ENCODE measurements at places on chromosomes 16 and 17. TPM values are rescaled to one million over a fixed set of nuclear protein-coding genes. Genes with fewer than 3 reads are reported as not detected.

DNA sequence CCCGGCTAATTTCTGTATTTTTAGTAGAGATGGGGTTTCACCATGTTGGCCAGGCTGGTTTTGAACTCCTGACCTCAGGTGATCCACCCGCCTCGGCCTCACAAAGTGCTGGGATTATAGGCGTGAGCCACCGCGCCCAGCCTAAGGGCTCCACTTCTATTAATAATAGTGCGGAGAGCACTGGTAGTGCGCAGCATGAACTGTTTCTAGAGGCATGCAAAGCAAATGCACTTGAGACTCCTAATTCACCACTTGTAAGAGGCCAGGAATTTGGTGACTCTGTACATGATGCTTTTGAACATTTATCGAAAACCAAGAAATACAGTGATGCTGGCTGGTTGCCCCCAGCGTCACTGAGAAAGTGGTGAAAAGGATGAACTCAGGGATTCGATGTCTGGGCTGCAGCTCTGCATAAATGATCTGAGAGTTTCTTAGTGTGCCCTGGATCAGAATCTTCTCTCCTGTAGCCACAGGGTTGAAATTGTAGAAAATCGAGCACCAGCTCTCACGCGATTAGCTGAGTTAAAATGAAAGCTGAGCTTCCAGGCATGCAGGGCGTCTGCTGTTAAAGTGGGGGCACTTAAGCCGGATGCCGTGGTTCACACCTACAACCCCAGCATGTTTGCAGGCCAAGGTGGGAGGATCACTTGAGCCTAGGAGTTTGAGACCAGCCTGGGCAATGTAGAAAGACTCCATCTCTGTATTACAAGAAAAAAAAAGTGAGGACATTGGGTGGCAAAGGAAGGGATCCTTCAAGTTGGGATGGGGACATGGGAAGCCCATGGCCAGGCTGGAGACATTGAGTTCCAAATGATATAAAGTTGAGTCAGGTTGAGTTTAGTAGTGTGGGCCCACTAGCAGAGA is 4.8 kb downstream of the RNF213 start:
- no peak for DNase-seq

RSPRY1 gene
- 20.7 TPM for total RNA-seq

- peak; percentile 67 for DNase-seq
Observed at GRCh38 chr17:44345454-44346026, 438 bp downstream of the GRN start.

DNA sequence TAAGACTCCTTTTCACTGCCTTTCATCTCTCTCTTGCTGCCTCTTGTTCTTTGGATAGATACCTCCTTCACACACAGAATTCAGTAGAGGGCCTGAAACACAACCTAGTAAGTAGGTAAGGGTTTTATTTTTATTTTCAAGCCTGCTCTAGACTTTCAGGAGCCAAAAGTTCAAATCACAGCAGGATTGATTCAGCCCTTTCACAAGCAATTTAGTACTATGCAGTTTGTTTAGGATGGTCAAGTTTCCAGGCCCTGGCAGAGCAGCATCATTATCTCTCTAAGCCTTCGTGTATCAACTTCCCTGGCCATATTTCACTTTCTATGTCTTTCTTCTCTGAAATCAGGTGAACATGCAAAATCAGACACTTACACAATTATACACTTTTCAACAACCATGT is 148.8 kb upstream of the CORO6 start:
- no peak for DNase-seq

C17orf113 gene
- total RNA-seq = 3.7 TPM

RDM1 gene
- 11.3 TPM for total RNA-seq

EMC8 gene
- total RNA-seq = 98.2 TPM

GRCh38 chr16:47162670-47163420 is 19.1 kb upstream of the NETO2 start:
- no peak for DNase-seq

- DNase-seq = no peak
Observed at GRCh38 chr17:10059684-10060211, 138.7 kb downstream of the GAS7 start.

WFIKKN1 gene
- 0.74 TPM for total RNA-seq

PTX4 gene
- total RNA-seq = not detected

DNA sequence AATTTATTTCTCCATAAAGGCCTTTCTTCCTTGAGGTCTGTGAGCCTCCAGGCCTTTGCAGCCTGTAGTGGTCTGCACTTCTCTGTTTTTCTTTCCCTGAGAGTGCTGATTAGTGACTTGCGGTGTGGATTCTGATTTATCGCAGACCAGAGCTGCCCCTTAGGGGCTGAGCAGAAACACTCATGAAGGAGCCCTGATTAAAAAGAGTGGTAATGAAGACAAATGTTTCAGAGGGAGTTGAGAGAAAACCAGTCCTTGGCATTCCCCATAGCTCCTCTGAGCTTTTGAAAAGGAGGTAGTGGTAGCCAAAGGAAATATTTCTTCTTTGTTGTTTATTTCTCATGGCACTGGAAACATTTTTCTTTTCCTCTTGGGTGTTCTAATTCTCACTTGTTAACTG is 268.1 kb upstream of the TBX2 start:
- DNase-seq = no peak

DNA sequence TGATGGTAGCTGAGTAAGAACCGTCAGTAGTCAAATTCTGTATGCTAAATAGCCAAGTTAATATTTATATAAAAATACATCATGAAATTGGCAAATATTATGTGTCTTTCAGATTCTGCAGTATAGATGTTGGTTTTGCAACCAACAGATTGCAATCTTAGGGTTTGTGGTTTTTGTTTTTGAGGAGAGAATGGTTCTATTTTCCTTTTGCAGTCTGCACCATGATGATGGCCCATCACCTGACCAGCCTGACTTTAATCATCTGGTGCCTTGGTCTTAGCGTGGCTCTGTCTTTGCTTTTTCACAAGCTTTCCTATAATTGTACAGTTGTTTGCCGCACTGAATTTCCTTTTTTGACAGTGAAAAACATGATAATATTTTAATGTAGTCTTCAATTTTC is 50.7 kb downstream of the NUP93 start:
- no peak for DNase-seq

- no peak for DNase-seq
Observed at GRCh38 chr17:41060052-41060604, at the start of gene KRTAP2-3. Gene KRTAP2-3, minus strand, starts transcription at chr17:41060114. Its CDS starts 64 bp downstream, at chr17:41060050.

DNA sequence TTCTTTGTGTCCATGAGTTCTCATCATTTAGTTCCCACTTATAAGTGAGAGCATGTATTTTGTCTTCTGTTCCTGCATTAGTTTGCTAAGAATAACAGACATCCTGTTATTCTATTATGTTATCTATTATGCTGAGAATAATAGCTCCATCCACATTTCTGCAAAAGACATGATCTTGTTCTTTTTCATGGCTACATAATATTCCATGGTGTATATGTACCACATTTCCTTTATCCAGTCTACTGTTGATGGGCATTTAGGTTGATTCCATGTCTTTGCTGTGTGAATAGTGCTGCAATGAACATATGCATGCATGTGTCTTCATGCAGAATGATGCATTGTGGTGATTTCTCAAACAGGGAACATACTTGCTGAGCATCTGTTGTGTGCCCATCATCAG is 21.4 kb downstream of the PIK3R5 start:
- DNase-seq = no peak

NKIRAS2 gene
- total RNA-seq = 50.1 TPM

- no peak for DNase-seq
Observed at GRCh38 chr16:85431431-85432124, 181.5 kb upstream of the GSE1 start.

- DNase-seq = no peak
Observed at GRCh38 chr17:3469529-3469928, 2.1 kb downstream of the SPATA22 start.

DNA sequence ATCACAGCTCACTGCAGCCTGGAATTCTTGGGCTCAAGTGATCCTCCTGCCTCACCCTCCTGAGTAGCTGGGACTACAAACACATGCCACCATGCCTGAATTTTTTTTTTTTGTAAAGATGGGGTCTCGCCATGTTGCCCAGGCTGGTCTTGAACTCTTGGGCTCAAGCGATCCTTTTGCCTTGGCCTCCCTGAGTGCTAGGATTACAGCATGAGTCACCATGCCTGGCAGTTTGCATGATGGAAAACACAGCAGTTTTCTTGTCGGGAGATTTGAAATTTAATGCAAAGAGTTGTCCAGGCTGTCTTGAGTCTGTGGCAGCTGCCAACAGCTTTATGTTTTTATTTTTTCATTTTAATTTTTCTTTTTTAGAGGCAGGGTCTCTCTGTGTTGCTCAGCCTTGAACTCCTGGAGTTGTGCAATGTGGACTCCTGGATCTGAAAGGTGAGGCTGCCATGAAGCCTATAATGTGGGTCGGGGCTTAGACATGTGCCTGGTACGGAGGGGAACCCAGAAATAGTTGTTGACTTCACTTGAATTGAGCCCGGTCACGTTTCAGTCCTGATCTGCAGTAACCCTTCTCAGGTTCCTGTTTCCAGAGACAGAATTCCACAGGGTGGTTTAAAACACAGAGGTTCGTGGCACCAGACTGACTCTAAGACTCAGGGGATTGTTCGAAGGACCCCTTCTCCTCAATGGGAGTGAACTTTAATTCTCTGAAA is 18.7 kb downstream of the CD300A start:
- DNase-seq = no peak

SSTR5 gene
- total RNA-seq = 5.1 TPM

- DNase-seq = no peak
Observed at GRCh38 chr17:83012868-83013778, 66.3 kb upstream of the METRNL start.

SAMD14 gene
- 3.4 TPM for total RNA-seq

CLEC3A gene
- 71.2 TPM for total RNA-seq

Data from HT-29 (cell line).